ENCODE measurements at places on chromosomes 2 and 18. TPM values are rescaled to one million over a fixed set of nuclear protein-coding genes. Genes with fewer than 3 reads are reported as not detected.

Gene GNAL
- total RNA-seq = 0.46 TPM

Gene DSG3
- total RNA-seq = 0.07 TPM

Gene B3GNT7
- total RNA-seq = 0.26 TPM

Gene TSPYL6
- total RNA-seq = not detected

Gene AQP12A
- total RNA-seq = not detected

Gene CYB5A
- 71.8 TPM for total RNA-seq

Gene SERPINB4
- not detected for total RNA-seq

Gene REG3A
- total RNA-seq = not detected

Gene ALPP
- total RNA-seq = not detected

Gene GALNT3
- total RNA-seq = 0.13 TPM

Gene GREB1L
- total RNA-seq = 0.20 TPM

Gene DNAJC5G
- not detected for total RNA-seq

Gene IL1RN
- not detected for total RNA-seq

Gene R3HDM1
- 6.6 TPM for total RNA-seq

Gene SERPINB11
- total RNA-seq = not detected

Gene PRKAG3
- total RNA-seq = not detected

Gene COL3A1
- 0.92 TPM for total RNA-seq

Gene FBXO41
- 0.56 TPM for total RNA-seq

Gene KRTCAP3
- not detected for total RNA-seq

Gene CYP27A1
- total RNA-seq = 10.9 TPM

Gene ZNF2
- 9.4 TPM for total RNA-seq

Gene PTPRN
- total RNA-seq = not detected

Gene RAB27B
- 0.13 TPM for total RNA-seq

Gene POMC
- total RNA-seq = 0.28 TPM

Gene EPB41L5
- 44.8 TPM for total RNA-seq

Gene C2orf72
- total RNA-seq = not detected

Gene HOXD13
- not detected for total RNA-seq

Gene SF3B6
- 232 TPM for total RNA-seq

Gene ST8SIA5
- total RNA-seq = not detected

Measured in pulmonary artery endothelial cell (primary cell).